Activated CD4-positive, alpha-beta T cell treated with anti-CD3 and anti-CD28 coated beads for 24 hours (primary cell): ENCODE measurements at places on chromosomes 6 and 20.

GRCh38 chr6:20319520-20320357 lies 81.9 kb upstream of the E2F3 start:
- DNase-seq = peak; percentile 47

DNA sequence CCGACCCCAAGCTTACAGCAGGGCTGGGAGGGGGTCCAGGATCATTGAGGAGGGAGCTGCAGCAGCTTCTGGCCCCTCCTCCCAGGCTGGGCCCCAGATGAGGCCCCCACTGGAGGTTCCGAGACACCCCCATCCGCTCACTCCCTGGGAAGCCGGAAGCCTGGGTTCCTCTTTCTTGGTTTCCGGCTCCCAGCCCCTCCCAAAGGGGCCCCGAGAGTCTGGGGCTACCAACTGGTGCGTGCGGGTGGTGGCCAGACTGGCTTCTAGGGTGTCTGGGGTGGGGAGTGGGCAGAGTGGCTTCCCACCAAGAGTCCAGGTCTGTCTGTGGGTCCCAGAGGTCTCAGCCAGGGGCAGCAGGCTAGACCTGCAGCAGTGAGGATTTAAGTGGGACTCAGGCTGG lies 2.2 kb downstream of the RGS19 start:
- DNase-seq = no peak

- no peak for DNase-seq
Observed at GRCh38 chr20:4192378-4193068, 177.2 kb upstream of the RNF24 start.

GRCh38 chr6:50271817-50272216 lies 222.1 kb upstream of the DEFB112 start:
- DNase-seq = no peak

- DNase-seq = no peak
Observed at GRCh38 chr6:156840606-156841005, 63.4 kb downstream of the ARID1B start.

GRCh38 chr20:14334306-14334930 lies 3.0 kb downstream of the FLRT3 start:
- DNase-seq = no peak

DNA sequence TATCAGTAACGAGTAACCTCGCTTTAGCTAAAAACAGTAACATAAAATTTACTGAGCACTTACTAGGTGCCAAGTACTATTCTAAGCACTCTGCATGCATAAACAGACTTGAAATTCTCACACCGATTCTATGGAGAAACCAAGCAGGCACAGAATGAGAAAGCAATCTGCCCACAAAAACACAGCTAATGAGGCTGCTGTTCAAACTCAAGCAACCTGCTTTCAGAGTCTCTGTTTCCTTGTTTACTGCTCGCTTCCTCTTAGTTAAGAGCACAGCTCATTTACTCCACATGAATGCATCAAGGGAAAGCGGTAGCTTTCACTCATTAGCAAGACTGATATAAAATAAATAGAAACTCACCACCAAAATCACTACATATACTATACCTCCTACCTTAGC lies 37.4 kb downstream of the PRKN start:
- no peak for DNase-seq

- DNase-seq = no peak
Observed at GRCh38 chr6:166803471-166803870, 152.9 kb downstream of the RNASET2 start.

- peak; percentile 66 for DNase-seq
Observed at GRCh38 chr6:168370310-168370991, 50.9 kb upstream of the DACT2 start.

DNA sequence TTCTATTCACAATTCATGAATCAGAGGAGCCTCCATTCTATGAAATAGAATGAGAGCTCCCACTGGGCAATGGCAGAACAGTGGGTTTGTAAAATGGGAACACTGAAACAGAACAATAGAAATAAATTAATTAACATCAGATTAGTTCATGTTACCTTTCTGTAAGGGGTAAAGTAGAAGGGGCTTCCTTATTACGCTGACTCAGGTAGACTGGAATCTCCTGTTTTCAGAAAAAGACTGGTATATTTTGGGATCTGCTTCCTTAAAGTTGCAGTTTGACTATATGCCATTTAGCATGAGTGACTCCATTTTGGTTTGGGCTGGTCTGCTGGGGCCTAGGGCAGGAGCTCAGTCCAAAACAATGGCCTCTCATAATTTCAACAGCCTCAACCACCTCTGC lies 52.8 kb upstream of the ZFAND3 start:
- no peak for DNase-seq

DNA sequence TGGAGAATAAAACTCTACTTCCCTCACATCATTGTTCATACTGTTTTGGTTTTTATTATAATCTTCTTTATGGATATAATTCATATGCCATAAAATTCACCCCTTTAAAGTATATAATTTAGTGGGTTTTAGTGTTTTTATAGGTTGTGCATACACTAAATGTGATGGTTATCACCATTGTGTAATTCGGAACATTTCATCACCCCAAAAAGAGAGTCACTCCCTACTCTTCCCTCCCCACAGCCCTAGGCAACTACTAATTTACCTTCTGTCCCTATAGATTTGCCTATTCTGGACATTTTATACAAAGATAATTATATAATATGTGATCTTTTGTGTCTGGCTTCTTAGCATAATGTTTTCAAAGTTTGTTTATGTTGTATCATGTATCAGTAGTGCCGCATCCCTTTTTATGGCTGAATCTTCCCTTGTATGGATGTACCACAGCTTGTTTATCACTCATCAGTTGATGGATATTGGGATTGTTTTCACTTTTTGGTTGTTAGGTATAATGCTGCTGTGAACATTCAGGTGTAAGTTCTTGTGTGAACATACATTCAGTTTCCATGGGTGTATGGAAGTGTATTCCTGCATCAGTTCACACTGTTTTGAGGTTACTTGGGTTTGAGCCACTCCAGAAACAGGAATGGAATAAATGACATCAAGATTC lies 4.2 kb downstream of the TM9SF4 start:
- no peak for DNase-seq

GRCh38 chr6:125924169-125924568 lies 32.4 kb upstream of the HINT3 start:
- no peak for DNase-seq
